ENCODE measurements at places on chromosomes 13 and 19.

GRCh38 chr13:40191186-40191980 lies 475.1 kb downstream of the FOXO1 start:
- no peak for DNase-seq

DNA sequence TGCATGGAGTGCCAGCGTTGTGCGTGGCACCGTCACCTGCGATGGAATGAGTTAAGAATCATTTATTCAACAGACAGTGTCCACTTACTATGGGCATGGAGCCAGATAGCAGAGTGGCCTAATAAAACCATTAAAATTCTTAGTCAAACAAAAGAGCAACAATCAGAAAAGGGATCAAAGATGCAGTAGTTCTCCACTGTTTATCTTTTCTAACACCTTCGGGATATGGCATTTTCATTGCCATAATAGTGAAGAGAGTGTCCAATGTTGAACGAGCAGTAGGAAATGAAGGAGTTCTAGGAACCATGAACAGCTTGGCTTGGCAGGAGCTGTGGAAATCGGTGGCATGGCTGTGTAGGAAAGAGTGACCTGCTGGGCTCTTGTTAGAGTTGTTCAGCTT lies 2.0 kb downstream of the TNFSF11 start:
- no peak for DNase-seq

DNA sequence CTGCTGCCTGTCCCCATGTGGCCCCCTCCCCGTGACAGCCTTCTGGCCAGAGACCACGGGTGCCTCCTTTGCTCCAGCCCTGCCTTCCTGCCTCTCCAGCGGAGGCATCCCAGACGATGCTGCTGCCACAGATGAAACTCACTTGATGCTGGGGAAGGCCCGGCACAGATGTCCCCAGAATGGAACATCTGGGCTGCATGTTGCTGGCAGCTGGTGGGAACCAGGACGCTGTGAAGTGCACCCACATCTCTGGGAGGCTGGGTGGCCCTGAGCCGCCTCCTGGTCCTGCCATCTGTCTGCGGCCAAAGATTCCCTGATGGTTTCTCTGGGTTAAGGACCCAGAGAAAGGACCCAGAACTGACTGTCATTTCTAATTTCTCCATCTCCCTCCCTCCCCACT lies 51.9 kb upstream of the PTPRS start:
- DNase-seq, result no peak

DNA sequence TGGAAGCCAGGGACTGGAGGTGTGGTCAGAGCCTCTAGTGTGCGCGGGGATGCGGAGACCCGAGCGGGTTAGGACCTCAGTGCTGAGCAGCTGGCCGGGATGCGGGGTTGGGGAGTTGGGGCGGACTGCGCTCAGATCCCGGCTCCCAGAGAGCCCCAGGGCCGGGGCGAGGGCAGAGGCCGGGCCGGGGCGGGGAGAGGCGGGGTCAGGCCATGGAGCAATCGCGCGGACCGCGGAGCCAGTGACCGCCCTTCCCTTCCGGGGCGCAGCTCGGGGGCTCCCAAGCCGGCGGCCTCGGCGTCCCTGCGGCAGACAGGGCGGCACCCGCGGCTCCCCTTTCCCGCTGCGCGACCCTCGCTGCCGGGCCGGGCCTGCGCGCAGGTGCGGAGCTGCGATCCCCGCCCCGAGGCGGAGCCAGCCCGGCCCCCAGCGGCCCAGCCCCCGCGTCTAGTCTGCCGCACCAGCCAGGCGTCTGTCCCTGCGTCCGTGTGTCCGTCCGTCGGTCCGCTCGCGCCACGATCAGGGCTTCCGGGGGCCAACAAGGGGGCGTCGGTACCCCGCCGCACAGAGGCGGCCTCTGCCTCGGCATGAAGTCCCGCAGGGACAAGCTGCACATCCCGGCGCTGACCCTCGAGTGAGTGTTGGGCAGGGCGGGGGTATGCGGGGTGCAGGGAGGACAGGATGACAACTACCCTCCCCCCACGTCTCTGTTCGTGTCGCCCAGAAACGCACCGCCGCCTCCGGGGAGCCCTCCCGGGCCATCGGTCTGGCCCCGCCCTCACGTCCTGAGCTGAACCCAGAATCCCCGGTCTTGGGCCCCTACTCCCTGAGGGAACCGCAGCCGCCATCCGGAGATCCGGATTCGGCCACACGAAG lies 12.4 kb downstream of the MAST3 start:
- DNase-seq, result no peak

DNA sequence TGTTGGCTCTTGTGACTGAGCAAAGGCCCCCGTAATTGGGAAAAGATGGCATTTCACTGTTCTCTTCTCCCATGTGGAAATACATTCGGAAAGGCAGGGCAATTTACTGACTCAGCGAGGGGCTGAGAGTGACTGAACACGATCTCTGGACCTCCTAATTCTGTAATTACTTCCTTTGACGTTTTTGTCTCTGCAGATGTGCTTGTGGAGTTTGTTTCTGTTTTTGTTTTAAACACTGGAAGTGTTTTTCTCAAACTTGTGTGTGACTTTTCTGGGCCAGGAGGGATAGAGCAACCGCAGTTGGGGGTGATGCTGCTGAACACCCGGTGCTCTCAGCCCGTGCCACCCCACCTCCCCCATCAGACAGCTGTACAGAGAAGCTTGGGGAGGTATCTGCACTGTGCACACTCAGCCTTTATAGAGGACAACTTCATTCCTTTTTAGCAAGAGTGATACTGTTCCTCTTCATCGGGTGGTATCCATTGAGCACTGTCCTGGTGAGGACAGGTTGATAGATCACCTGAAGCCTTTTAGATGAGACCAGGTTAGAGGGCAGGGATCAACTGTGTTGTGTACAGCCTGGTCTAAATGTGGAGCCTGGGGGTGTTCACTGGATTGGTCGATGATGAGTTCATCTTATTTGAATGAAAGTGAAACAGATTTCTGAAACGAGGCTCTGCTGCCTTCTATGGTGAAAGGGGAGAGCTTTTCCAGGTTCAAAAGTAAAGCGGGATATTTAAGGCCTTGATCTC lies 117.4 kb downstream of the ESD start:
- DNase-seq, result no peak

GRCh38 chr13:64993514-64994164 lies 2236.5 kb downstream of the PCDH9 start:
- peak; percentile 20 for DNase-seq
